Temporal lobe (tissue), 4 donors: ENCODE measurements at places on chromosomes 2 and 18. TPM values are rescaled to one million over a fixed set of nuclear protein-coding genes. Genes with fewer than 3 reads are reported as not detected.

The HOXD3 gene
- total RNA-seq, result not detected

The FOXD4L1 gene
- 0.25 TPM for total RNA-seq

The DSG2 gene
- total RNA-seq, result 3.2 TPM

The STAM2 gene
- 41.6 TPM for total RNA-seq

The GPBAR1 gene
- total RNA-seq, result 0.25 TPM

The VAMP8 gene
- total RNA-seq, result 0.74 TPM

The ANKRD62 gene
- not detected for total RNA-seq

The CPS1 gene
- 2.0 TPM for total RNA-seq

The HOXD8 gene
- 0.25 TPM for total RNA-seq
